BJ (cell line): ENCODE measurements at places on chromosomes 1 and 21.

GRCh38 chr1:208185801-208186231 is 58.4 kb downstream of the PLXNA2 start:
- no peak for DNase-seq

GRCh38 chr1:19533626-19534025 is 48.3 kb upstream of the CAPZB start:
- no peak for DNase-seq

- no peak for DNase-seq
Observed at GRCh38 chr1:175116210-175116798, 48.7 kb downstream of the TNN start.

- DNase-seq: no peak
Observed at GRCh38 chr1:84505493-84506001, 639 bp upstream of the SPATA1 start.

- no peak for DNase-seq
Observed at GRCh38 chr1:47805018-47805417, 192.2 kb downstream of the TRABD2B start.

GRCh38 chr1:102901996-102902395 is 206.3 kb downstream of the COL11A1 start:
- DNase-seq: no peak
